ENCODE measurements at places on chromosomes 12 and 14. TPM values are rescaled to one million over a fixed set of nuclear protein-coding genes. Genes with fewer than 3 reads are reported as not detected.

LRP10 gene
- total RNA-seq, result 48.4 TPM

PLEKHG7 gene
- total RNA-seq, result not detected

CLEC9A gene
- total RNA-seq, result not detected

PLXNC1 gene
- 3.2 TPM for total RNA-seq

CYP46A1 gene
- total RNA-seq, result 0.11 TPM

FOXG1 gene
- under 0.01 TPM for total RNA-seq

PIWIL1 gene
- total RNA-seq, result not detected

TUBA1A gene
- total RNA-seq, result 1,375 TPM

ZCRB1 gene
- total RNA-seq, result 29.8 TPM

LRP1 gene
- total RNA-seq, result 222 TPM

SVOP gene
- total RNA-seq, result 0.25 TPM

PRR13 gene
- 26.2 TPM for total RNA-seq

NEMF gene
- 55.7 TPM for total RNA-seq

APOF gene
- not detected for total RNA-seq
